NCI-H460 (cell line): ENCODE measurements at places on chromosomes 12 and 14. TPM values are rescaled to one million over a fixed set of nuclear protein-coding genes. Genes with fewer than 3 reads are reported as not detected.

GRCh38 chr12:20514598-20514997 is 146.3 kb downstream of the PDE3A start:
- no peak for DNase-seq

DNA sequence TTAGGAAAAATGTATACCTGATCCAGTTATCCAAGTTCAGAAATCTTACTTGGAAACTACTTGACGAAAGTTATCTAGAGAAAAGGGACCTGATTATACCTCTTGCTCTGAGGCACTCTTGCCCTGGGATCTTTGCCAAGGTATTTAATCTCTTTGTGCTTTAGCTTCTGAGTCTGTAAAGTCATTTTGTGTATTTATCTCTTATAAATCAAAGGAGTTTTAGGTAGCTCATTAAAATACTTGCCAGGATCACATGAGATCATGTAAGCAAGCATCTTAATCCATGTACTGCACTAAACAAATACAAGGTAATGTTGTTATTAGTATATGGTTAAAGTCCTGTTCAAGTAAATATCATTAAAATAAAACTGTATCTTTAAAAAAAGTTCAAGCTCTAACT is 147.5 kb downstream of the IPO8 start:
- no peak for DNase-seq

- peak; percentile 51 for DNase-seq
Measured at GRCh38 chr12:40152783-40153383, 47.0 kb upstream of the SLC2A13 start.

- DNase-seq: peak; percentile 56
Measured at GRCh38 chr14:50741567-50741966, 73.5 kb upstream of the SAV1 start.

The SLC6A13 gene
- 0.17 and 0.32 TPM in 2 replicates for total RNA-seq

DNA sequence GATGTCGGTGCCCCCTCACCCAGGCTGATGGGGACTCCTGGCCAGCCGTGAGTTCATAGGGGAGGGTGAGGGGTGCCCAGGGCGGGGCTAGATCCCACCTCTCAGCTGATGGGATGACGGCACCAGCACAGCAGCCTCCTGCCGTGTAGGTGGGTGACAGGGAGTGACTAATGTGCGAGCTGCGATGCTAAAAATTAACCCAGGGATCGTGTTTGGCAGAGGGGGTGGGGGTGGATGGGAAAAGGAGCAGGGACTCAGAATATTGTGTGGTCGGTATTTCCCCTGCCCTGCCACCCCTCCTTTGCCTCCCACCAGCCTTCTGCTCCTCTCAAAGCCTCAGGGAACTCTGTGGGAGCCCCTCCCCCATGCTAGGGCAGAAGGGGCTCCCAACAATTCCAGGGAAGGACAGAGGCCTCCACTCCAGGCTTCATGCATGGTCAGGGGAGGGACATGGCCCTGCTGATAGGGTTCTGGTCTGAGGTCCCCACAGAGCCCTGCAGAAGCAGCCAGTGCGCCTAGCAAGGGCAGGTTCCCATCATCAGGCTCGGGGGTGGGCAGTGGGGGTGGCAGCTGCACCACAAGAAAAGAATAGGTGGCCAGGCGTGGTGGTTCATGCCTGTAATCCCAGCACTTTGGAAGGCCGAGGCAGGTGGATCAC is 12.5 kb downstream of the TAMALIN start:
- no peak for DNase-seq

GRCh38 chr12:46460682-46461210 is 88.2 kb upstream of the SLC38A2 start:
- DNase-seq: no peak

- DNase-seq: no peak
Measured at GRCh38 chr14:20597108-20597507, 5.9 kb upstream of the RNASE12 start.
